ENCODE measurements at places on chromosomes 2 and 18.

- DNase-seq: no peak
These were observed 29.4 kb downstream of the STAT1 start for GRCh38 chr2:190984595-190984994.

GRCh38 chr2:49175831-49176230, 21.5 kb upstream of the FSHR start:
- no peak for DNase-seq

- no peak for DNase-seq
These were observed 31.9 kb upstream of the SNED1 start for GRCh38 chr2:240966457-240966905.

- DNase-seq: no peak
These were observed 116.3 kb upstream of the SCN7A start for GRCh38 chr2:166610180-166610912.

DNA sequence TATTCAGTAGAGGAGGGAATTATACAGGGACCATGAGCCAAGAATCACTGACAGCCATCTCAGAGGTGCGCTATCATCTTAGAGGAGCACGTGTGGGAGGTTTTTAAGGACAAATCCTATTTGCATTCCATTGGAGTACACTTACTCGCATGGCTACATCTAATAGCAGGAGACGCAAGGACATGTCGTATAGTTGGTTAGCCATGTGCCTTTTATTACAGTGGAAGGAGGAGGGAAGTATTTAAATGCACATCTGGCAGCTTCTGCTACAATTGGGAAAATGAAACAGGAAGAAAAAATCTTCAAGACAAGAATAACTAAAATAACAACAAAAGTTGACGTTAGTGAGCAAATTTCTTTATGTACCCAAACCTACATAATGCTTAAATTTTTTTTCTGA, 86.5 kb upstream of the UGP2 start:
- no peak for DNase-seq

DNA sequence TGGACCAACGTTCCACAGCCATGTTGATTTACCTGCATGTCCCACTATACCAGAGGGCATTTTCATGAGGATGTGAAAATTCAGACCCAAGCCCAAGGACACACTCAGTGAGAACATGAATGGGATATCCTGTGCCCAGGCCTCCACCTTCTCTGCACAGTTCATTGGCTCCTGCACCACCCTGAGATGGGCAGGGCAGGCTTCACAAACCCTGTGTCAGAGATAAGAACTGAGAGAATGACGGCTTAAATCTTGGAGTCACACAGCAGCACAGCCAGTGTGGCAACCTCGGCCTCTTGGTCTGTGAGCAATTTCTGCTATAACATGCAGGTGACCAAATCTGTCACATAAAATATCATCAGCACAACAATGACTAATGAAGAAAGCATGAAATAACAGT, 71.9 kb downstream of the UXS1 start:
- no peak for DNase-seq

DNA sequence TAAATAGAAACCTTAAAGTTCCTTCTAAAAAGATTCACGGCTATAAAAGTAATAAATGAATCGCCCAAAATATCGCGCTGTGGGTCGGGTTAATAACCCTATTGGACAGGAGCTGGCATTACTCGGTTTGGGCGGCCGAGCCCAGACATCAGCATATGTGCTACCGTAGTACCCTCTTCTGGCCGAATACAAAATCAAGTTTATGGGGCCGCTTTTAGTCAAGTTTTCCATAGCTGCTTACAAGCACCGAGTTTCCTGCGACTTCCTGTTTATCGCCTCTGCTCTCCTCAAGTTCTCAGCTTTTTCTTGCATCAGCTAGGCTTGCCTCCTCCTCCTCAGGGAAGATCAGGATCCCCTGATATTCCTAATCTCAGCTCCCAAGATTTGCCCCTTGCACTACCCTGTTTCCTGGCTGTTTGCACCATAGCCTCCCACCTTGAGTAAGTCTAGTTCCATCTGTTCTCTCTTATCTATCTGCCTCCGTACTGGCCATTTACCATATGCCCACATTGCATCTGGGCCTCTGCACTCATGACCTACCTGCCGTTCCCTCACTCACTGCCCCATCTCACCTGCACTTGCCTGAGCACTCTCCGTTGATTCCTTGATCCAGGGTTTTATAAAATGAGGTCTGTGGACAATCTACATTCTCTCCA, 56.1 kb downstream of the SLC35F5 start:
- DNase-seq: no peak

DNA sequence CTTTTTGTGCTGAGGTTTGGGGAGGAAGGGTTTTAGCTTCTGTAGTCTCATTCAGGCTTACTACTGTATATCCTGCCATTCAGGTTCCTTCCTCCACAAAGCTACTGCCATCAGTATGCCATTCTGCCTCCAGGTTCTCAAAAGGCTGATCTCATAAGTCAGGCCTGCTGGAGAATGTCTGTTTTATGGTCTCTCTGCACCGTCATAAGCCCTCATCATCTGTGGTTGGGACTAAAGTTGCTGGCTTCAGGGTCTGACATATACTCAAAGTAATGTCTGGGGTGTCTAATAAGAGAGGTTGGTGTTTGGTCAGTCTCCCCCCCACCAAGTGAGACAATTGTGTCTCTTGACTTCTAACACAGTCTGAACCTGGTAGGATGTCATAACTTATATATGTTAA, 36.2 kb upstream of the CCBE1 start:
- no peak for DNase-seq

- DNase-seq: no peak
These were observed 22.5 kb downstream of the SRSF7 start for GRCh38 chr2:38728694-38729093.

DNA sequence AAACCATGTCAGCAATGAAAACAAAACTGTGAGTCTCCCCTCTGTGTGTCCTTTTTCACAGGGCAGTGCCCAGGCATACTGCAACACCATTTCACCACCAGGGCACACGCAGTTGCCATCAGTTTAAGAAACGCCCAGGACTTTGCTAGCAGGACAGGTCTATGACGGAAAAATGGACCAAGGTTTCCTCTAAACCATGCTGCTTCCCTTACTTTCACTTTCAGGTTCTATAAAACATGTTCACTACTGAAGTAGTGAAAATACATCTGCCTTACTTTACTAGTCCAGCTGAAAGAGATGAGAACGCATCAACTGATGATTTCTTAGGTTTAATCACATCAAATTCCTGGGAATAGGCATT, 110.5 kb downstream of the TCF4 start:
- DNase-seq: no peak

GRCh38 chr2:28327956-28328922, 64.4 kb upstream of the FOSL2 start:
- DNase-seq: no peak

DNA sequence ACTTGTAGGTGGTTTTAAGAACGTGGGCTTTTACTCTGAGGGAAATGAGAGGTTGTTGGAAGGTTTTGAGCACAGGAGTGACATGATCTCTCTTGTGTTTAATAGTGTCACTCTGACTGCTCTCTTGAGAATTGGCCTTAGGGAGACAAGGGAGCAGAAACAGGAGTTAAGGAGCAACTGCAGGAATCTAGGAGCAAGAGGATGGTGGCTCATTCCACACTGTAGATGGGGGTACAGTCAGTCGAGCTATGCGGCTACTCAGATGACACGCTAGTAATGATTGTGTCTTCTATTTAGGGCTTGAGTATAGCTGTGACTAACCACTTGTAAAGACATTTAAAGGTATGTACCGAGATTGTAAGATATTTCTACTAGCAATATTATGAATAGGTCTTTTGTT, 87.4 kb downstream of the RPRM start:
- no peak for DNase-seq

DNA sequence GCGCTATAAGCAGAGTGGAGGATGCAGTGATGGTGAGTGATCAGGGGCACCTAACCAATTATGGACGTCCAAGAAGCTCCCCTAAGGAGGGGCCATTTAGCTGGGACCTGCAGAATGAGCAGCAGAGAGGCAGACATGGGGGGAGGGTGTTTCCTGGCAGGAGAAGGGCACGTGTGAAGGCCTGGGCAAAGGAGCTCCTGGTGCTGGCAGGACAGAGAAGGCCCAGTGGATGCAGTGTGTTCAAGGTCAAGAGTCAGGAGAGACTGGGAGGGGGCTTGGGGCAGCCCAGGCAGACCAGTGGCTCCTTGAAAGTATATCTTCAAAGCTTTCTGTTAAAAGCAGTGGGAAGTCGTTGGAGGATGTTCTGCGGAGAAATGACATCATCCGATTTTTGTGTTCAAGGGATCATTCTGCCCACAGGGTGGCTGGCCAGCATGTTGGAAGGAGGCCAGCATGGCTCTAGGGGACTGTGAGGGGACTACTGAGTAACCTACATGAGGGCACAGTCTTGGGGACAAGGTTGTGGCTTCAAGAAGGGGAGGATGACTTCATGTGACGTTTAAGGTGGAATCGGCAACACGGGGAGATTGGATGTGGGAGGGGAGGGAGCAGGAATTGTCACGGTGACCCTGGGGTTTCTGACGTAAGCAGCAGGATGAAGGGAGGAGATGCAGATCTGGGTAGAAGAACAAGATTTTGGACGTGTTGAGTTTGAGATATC, 9.0 kb upstream of the CIB4 start:
- no peak for DNase-seq

- no peak for DNase-seq
These were observed 461 bp downstream of the PRADC1 start for GRCh38 chr2:73232403-73233153.

- DNase-seq: no peak
These were observed 2.1 kb downstream of the TMEM247 start for GRCh38 chr2:46481198-46482193.

GRCh38 chr2:102417946-102418345, 5.0 kb upstream of the IL18RAP start:
- DNase-seq: no peak

DNA sequence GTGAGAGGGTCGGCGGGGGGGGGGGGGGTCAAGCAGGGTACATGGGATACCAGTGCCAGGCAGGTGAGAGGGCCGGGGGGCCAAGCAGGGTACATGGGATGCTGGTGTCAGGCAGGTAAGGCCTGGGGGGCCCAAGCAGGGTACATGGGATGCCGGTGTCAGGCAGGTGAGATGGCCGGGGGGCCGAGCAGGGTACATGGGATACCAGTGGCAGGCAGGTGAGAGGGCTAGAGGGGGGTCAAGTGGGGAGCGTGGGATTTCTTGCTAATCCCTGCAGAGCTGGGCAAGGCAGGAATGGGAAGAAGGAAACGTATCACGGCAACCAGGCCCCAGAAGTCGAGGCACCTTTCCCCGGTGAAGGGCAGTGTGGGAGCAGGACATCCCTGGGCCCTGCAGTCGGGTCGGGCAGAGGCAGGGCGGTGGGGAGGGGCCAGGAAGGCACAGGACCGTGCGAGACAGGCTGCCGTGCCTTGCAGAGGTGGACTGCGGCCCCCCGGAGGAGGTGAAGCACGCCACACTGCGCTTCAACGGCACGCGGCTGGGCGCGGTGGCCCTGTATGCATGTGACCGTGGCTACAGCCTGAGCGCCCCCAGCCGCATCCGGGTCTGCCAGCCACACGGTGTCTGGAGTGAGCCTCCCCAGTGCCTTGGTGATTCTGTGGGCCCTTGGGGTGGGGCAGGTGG, 49.3 kb downstream of the MTERF4 start:
- DNase-seq: no peak

DNA sequence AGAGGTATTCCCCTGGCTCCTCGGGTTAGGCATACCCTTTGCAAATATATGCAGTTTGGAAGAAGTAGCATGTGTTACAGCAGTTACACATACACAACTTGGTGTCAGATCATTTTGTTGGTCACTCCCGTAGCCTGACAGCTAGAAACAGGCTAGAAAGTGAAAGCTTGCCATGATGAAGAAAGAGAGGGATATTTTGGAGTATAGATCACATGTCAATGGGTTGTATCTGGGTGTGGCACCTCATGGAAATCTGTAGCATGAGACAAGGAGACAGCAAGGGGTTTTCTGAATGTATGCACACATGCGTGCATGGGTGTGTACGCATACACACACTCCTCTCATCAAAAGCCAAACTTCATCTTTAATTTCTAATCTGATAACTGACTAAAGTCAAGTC, 1914.5 kb upstream of the PIK3C3 start:
- no peak for DNase-seq

DNA sequence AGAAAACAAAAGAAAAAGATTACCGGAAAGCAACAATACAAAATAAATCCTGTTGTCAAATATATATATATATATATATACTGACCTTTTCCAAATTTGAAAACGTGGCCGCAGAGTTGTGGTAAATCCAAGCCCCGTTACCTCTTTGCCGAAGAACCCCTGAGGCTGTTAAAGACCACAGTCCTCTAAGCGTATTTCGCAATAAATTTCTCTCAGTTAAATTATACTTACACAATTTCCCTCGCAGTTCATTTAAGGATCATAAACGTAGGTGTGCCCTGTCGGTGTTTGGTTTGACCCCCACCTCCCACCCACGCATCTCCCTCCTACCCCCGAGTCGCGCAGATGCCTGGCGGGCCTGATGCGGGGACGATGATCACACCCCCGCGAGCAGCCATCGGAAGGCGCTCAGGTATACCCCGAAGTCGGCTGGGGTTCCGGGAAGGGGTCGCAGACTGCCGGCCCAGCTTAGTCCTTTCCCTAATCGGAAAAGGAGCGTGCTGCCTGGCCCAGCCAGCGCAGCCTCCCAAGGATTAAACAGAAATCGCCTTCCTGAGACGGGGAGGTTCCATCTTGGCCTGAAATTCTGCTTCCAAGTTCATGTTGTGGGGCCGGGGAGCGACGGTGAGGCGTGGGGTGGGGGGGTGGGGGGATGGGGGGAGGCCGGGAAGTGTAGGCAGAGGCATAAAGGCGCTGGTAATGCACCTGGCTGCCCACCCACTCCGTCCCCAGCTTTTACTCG, 2.9 kb upstream of the MEIS1 start:
- no peak for DNase-seq

DNA sequence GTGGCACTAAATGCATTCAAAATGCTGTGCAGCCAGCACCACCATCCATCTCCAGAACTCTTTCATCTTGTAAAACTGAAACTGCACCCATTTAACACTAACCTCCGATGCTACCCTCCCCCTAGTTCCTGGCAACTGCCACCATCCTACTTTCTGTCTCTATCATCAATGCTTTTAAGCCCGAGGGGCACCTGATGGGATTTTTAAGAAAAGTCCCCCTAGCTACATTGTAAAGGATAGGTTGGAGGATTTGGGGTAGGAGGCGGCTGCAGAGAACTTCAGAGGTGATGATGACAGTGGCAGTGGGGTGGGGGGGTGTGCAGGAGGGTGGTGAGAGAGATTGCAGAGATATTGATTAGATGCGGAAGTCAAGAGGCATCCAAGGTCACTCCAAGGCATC, 10.8 kb upstream of the YWHAQ start:
- DNase-seq: no peak

All from activated CD8-positive, alpha-beta memory T cell treated with anti-CD3 and anti-CD28 coated beads for 1 hour (primary cell).